ENCODE measurements at places on chromosomes 11 and 22.

DNA sequence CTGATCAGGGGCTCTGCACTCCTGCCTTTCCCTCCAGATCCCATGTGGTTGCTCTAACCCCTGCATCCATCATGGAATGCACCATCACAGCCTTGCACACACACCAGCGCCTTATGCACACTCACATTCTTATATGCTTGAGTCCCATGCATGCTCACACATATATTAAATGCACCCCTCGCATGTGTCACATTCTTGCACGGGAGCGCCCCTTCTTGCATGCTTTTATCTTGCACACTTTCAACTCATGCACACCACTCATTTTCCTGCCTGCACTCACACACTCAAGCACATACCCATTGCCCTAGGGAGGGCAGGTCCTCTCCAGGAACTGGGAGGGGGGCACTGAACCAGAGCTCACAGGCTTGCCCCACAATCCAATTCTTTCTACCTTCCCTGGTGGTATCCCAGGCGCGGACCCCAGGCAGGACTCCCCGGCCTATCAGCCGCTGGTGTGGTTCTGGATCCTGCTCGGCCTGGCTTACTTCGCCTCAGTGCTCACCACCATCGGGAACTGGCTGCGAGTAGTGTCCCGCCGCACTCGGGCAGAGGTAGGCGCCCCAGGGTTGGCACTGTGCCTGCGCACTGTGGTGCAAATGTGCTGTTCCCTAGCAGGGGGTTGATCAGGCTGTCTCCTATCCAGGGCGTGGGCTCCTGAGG, 2.3 kb upstream of the CATSPERZ start:
- DNase-seq = no peak

DNA sequence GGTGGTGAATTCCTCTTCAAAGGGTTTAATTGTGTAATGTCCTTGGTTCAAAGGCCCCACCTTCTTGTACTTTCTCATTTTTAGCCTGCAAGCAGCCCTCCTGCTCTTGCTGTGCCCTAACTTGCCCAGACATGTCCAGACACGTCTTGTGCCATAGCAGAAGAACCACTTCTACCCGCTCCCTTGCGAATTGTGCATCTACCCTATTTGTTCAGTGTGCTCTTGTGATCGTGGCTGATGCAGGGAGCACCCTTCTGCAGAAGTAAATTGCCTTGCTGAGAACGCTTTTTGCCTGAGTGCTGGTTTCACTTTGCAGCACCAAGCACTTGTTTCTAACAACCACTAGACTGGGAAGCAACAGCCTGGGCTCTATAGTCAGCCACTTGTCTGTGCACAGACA, 249.4 kb downstream of the SBF2 start:
- no peak for DNase-seq

DNA sequence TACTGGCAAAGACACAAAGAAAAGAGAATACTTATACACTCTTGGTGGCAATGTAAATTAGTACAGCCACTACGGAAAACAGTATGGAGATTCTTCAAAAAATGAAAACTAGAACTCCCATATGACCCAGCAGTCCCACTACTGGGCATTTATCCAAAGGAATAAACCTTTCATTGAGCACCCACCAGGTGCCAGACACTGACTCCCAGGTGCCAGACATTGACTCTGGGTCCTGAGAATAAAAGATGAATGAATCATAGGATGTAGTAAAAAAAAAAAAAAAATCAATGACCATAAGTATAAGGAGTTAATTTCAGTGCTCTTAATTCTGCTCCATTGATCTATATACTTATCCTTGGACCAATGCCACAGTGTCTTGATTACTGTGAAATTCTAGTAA, 28.2 kb downstream of the HEPHL1 start:
- DNase-seq = peak; percentile 74

DNA sequence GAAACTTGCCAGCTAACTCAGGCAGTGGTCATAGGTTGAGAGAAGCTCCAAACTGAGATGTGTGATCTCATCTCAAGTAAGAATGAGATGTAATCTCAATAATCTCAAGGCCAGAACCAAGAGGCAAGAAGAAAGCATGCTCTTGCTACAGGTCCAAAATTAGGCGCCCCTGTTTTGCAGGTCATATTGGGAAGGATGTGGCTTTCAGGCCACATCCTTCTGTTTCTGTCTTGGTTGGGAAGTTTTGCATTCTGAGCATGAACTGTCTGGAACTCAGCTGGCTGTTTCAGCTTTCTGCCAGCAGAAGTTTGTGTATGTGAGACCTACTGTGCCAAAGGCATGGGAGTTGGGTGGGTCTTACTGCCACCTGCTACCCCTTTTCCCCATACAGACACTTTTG, 67.5 kb upstream of the MS4A8 start:
- no peak for DNase-seq

DNA sequence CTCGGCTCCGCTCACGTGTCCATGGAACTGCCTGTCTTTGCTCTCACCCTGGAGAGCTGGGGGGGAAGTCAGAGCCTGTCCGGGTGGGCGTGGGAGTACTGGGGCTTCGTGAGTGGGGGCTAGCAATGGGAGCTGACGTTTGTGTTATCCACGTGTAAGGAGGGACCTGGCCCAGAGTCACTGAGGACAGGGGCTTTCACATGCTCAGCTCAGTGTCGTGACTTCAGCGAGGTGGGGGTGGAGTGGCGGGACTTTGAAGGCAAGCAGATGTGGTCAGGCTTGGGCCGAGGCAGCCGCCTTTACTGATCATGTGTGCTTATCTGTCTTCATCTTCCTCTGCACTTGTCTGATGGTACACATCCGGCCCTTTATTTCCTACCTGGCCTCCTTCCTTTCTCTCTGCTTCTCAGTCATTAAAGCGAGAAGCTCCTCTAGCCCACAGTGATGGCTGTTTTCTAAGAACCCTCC, 113.1 kb upstream of the NNMT start:
- no peak for DNase-seq

GRCh38 chr11:71311928-71312510, 59.6 kb upstream of the SHANK2 start:
- no peak for DNase-seq

DNA sequence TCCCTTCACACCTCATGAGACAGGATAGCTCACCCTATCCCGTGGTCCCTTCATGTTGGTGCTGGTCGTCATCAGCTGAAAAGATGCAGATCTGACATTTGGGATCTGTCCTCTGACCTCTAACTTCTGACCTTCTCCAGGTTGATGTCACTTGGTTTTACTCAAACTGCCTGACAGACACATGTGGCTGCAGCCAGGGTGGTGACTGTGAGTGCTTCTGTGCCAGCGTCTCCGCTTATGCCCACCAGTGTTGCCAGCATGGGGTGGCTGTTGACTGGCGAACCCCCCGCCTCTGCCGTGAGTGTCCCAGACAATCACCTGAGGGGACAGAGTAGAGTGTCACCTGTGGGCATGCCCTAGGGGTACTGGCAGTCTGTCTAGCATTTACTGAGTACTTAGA, 49.7 kb downstream of the OTOG start:
- DNase-seq = no peak

DNA sequence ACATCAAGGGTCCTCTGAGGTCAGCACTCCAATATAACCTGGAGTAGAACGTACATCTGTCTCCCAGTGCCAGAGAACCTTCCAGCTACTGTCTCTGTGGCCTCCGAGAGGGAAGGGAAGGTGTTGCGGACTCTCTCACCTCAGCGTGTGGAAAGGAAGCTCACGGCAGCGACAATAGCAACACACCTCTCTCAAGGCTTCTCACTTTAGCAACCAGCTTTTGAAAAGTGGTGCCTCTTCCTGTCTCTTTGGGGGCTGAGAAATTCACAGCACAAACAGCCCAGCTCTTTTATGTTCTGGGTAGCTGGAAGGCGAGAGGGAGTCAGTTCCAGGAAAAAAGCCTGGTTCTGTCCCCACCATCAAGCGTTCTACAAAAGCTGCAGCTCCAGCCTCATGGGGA, 156.9 kb upstream of the TBCEL start:
- no peak for DNase-seq

DNA sequence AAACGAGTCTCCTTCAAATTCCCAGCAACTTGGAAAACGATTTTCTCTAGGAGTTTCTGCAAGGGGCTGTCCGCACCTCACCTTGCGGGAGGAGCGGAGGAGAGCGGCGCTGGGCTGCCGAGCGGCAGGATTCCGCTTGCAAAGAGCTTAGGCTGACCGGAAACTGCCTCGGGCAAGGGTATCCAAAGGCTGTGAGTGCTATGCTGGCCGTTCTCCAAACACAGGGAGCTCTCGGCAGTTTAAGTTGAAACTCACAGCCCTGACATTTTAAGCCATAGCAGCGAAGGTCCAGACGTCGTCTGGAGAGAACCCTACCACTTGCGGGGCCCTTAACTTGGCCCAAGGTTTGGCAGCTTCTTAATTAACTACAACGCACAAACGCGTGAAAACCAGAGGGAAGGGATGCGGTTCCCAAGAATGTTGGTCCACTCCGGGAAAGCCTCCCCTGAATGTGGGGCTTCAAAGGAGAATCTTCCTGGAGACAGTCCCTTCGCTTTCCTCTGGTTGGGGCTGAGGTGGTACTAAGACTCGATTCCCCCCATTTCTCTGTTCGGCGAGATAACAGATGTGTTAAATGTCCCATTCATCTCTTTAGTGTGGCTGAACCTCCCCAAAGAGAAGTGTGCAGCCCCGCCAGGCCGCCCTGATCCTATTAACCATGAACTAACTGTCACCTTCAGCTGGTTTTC, 1.1 kb upstream of the DBX1 start:
- DNase-seq = peak; percentile 8

DNA sequence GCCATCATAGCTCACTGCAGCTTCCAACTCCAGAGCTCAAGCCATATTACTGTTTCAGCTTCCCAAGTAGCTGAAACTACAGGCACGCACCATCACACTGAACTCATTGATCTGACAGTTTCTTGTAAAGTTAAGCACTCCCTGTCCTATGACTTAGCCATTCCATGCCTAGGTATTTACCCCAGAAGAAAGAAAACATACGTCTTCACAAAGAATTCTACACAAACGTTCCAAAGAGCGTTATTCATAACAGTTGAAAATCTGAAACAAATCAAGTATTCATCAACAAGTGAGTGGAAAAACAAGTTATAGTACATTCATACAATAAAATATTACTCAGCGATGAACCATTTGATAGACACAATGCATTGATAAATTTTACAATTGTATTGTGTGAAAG, 7.8 kb upstream of the NLRP10 start:
- DNase-seq = no peak

GRCh38 chr11:18721561-18722292, 4.3 kb downstream of the IGSF22 start:
- DNase-seq = peak; percentile 10

DNA sequence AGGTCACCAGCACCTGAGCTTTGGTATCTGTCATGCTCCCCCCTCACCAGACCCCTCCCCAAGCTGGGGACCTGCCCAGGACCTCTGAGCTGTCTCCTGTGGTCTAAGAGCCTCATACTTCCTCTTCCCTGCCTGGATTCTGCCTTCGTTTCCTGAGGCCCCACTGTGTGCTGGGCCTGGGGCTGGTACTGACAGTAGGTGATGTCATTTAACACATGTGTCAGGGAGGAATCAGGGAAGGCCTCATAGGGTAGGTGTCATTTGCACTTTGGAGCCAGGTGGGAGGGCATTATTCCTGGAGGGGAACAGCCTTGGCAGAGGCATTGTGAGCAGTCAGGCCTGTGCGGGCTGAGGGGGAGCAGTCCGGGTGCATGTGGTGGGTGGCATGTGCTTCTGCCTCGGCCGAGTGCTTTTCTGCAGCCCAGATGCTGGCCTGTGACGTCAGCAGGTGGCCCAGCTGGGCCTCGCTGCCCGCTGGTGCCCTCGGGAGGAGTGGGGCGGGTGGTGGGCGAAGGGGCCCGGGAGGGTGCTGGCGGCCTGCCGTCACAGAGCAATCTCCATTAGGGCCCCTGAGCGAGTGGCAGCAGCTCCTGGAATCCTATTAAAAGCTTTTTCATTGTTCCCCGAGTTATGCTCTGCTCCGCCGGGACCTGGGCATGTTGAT, 9.1 kb downstream of the FLRT1 start:
- no peak for DNase-seq

GRCh38 chr22:39490135-39490798, 11.8 kb upstream of the MIEF1 start:
- DNase-seq = peak; percentile 72

DNA sequence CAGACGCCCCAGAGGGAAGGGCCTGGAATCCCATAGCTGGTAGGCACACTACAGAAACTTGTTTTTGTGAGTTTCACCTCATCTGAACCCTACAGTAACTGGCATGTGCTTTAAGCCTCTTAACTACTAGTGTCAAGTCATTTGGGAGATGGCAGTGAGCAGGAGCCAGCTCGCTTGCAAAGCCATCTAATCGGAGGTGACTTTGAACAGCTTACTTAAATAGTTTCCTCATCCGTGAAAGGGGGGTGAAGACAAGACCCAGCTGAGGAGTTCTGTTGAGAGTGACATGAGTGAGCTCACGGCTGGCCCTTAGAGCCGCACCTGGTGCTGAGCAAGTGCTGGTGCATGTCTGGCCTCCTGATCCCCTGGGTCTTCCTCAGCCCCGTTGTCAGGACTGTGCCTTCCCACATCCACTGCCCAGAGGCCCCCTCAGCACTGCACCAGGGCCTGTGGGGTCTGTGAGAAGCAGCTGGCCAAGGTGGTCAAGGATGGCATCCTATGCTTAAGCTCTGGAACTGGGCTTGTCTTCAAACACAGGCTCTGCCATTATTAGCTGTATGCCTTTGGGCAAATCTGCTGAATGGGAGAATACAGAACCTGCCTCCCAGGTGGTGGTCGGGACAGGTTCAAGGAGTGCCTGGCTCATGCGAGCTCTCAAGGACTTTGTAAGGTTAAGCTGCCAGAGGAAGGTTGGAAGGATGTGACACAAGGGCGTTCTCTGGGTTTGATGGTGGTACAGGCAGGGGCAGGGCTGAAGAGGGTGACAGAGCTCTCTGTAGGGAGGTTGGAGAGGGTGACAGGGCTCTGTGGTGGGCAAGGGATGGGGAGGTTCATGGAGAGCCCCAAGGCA, 27.3 kb downstream of the INCENP start:
- no peak for DNase-seq

DNA sequence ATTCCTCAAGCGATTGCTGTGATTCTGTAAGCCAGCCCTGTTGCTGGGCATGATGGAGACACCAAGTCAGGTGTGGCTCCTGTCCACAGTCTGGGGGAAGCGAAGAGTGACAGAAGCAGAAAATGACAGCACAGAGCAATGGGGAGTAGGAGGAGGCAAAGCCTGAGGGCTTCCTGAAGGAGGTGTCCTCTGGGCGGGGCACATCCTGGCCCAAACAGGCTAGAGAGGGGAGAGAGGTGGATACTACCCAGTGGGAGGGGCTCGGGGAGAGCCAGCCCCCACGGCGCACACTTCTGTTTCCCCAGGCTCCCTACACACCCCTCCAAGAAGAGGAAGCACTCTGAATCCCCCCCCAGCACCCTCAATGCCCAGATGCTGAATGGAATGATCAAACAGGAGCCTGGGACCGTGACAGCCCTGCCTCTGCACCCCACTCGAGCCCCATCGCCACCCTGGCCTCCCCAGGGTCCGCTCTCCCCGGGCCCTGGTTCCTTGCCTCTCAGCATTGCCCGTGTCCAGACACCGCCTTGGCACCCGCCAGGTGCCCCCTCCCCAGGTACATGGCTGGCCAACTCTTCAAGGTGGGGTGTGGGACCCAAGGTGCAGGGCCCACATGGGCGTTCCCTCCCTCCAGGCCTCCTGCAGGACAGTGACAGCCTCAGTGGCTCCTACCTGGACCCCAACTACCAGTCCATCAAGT, 18.9 kb downstream of the MYRF start:
- no peak for DNase-seq

Measured in NCI-H2029 (cell line).